NCI-H1436 (cell line): ENCODE measurements at places on chromosomes 5 and 9.

DNA sequence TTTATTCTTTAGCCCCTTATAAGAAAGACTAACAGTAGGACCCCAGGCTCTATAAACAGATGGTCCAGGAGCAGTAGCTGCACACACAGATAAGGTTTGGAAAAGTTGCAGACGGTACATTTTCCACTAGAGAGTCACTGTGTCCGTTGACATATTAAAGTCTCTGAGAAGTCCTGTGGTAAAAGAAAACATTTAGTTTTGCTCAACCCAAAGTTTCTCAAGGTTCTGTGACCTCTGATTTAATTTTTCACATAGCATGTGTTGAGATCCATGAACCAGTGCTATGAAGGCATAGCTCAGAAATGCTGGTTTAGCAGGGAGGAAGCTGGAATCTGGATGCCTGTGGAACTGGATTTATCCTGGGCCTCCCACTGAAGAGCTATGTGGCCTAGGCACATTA, 62.7 kb upstream of the RASEF start:
- no peak for DNase-seq

GRCh38 chr5:98911280-98912040, 17.3 kb downstream of the CHD1 start:
- no peak for DNase-seq

DNA sequence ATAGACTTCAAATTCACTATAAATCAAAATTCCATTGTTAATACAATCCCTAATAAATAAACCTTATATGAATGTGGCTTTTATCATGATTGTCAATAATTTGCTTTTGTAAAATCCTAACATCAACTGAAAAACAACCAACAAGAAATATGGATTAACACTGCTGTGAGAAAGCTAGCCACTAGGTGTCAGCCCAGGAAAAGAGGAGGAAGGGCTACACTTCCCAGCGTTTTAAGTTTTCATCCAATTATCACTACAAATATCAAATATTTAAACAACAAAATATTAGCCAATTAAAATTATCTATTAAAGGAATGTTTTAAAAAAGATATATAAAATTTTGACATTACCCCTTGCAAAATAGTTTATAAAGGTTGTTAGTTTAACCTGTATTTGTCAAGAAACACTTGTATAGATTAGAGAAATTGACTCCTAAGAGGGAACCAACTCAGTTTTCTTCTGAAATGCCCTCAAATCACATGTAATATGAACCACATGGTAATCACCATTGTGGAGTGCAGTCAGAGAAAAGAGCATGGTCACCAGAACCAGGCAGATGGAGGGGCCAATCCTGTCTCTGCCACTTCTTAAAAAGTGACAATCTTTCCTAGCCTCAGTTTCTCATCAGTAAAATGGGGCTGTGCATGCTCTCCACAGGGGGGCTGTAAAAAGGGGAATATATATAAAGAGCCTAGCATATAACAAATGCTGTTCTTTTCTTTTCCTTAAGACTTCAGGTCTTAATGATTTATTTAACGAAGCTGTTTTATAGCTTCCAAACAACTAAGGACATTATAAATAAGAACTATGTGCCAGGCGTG, 188.2 kb downstream of the CRB2 start:
- no peak for DNase-seq

DNA sequence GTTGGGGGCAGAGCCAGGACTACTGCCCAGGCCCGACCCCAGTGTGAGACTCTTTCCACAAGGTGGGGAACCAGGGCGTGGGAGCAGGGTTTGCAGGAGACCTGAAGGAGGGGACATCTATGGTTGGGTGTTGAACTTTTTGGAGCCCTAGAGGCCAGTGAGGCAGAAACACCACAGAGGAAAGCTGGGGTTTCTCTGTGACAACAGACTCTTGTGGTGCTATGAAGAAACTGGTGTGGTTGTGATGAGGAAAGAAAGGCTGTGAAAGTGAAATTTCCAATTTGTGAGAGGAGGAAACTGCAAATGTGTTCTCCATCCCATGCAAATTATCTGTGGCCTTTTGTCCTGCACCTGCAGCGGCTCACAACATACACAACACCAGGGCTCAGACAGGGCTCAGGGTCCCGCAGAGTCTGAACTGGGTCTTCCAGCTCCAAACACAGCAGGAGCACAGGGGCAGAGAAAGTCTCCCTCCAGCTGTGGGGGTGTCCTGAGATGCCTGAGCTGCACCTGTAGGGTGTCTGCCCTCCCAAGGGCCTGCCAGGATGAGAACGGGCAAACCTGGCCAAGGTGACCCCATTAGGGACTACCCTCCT, 51.4 kb upstream of the GRHPR start:
- no peak for DNase-seq

DNA sequence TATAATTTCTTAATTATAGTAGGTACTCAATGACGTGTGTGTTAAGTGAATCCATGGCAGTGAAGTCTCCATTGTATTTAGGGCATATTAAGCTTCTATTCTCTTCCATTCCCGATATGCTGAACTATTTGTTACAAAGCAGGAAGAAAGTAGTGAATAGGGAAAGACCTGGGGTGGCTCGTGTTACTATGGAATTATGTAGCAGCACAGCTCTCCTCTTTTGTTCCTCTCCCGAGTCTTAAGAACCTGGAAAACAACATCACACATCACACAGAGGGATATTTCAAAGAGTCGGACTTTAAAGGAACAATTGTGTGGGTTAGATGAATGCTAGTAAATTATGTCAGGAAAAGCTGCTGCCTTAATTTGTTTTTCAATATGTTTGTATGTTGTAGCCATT, 131.8 kb downstream of the PCSK5 start:
- no peak for DNase-seq

- DNase-seq = no peak
These were observed 35.2 kb downstream of the MRPS27 start for GRCh38 chr5:72284559-72285423.
